ENCODE measurements at places on chromosomes 6 and 20.

DNA sequence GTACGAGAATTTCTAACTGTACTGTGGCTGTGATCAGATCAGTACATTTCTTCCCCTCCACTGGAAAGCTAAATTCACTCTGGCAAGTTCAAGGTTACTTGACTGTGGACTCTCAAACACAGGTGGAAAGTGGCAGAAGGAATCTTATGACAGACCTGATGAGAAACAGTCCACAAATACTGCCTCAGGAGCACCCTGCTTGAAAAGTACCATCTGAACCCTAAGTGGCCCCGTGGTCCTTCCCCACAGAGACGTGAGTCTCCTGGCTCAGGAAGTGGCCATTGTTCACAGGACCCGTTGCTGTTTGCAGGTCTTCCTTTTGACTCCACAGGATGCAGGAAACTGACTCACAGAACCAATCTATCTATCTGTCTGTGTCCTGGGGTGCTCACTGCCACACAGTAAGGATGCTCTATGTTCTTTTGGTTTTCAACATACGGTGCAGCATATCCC is 47.5 kb upstream of the NHSL1 start:
- no peak for DNase-seq

- no peak for DNase-seq
Measured at GRCh38 chr6:149031859-149032598, 285.2 kb downstream of the UST start.

GRCh38 chr6:119174085-119174445 is 95.6 kb upstream of the FAM184A start:
- no peak for DNase-seq

DNA sequence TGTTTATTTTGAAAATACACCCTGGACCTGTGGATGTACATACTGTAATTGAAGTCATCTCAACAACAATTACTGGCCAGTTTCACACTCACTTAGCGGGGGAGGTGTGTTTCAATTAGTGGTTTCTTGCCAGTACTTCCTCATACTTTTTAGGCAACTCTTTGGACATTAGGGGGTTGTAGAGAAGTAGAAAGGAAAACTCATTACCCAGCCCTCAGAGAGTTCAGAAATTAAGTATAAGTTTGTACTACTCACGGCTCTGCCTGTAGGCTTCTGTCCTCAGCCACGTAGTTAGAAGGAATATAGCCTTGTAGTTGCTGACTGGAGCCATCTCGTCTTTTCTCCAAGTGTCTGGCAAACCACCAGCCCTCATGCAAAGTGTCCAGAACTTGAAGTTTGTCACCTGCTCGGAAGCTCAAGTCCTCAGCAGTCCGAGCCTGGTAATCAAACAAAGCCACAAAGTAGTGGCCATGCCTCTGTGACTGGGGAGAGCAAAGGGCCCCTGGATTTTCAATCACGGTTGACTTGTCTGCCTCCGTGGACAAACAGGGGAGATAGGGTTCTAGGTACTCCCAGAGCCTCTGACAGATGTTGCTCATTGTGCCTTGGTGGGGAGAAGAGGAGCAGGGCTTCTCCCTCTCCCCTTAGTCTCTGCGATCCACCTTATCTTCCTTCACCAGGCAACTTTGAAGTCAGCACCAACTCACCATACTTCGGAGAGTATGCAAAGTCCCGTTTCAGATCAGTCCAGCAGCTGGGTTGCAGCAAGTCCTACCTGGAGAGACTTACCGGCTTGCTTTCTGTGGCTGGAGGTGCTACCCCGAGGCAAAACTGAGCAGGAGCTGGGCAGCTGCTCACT is 749 bp downstream of the FRK start:
- no peak for DNase-seq

DNA sequence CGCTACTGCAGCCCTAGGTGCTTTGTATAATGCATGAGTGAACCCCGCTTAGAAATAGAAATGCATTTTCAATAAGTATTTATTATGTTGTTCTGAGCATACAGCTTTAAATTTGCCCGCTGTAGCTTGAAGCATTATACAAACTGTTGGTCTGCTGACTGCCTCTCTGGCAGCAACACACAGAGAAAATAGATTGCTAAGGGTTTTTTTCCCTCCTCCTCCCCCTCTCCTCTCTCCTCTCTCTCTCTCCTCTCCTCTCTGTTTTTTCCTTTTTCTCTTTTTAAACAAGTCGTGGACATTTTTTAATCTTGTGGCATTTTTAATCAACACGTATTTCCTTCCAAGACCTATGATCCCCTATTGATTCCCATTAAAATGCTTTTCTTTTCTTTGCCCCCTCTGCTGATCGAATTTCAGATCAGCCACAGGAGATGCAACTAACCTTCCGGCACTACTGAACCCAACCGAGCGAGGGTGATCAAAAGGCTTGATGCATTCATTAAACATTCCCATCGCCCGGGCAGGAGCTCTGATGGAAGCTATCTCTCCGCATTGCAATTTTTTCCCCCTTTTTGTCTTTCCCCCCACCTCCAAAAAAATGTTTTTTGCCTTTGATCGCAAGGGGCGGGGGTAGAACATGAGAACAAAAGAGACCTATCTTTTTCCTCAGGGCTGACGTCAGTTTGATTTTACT is 90.7 kb upstream of the ARID1B start:
- peak; percentile 43 for DNase-seq

GRCh38 chr6:136471372-136471771 is 78.8 kb downstream of the MAP7 start:
- DNase-seq = no peak

DNA sequence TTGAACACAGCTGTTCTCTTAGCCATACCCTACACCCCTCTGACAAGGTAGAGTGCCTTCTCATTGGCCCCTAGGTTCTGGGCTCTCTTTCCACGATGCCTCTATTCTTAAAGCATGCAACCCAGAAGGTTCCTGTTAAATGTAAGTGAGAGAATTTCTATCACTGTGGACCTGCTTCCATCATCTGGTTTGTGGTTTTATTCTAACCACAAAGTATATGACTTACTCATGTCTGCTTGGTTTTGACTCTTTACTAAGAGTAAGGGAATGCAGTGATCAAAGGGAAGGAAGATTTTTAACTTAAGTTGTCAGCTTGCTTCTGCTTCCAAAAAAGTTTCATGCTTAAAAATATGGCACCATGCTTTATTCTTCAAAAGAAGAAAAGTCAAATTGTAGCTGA is 80.2 kb downstream of the ANKEF1 start:
- DNase-seq = no peak

- DNase-seq = no peak
Measured at GRCh38 chr20:9514072-9514460, 324 bp upstream of the LAMP5 start.

DNA sequence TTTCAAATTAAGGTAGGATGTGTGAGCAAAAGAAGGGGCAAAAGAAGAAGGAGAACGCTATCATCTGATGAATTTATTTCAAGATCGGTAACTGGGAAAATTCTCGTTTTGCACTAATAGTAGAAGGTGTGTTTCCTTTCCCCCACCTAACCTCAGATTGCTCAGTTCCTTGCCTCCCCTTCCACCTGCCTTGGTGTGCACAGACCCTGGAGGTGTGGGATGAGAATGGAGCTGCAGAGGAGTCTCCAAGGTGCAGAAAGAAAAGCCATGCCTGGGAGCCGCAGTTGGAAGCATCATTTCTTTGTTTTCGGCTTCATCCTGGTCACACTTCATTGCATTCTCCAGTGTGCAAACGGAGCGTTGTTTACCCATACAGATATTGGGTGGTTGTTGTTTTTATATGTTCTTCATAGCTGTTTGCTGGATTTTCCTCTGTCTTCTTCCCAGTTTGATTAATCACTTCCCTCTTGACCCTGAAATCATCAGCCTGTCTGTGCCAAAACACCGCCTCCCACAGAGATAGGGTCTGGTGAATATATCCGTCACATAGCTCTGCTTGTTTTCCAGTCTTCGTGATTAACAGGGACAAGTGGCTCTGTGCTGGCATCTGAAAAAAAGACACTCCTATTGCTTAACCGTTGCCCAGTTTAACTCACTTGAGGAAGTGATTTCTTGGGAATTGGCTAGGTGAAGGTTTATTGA is 40.2 kb upstream of the NEDD9 start:
- no peak for DNase-seq

- DNase-seq = no peak
Measured at GRCh38 chr6:33050014-33050810, 23.2 kb downstream of the HLA-DPA1 start.

DNA sequence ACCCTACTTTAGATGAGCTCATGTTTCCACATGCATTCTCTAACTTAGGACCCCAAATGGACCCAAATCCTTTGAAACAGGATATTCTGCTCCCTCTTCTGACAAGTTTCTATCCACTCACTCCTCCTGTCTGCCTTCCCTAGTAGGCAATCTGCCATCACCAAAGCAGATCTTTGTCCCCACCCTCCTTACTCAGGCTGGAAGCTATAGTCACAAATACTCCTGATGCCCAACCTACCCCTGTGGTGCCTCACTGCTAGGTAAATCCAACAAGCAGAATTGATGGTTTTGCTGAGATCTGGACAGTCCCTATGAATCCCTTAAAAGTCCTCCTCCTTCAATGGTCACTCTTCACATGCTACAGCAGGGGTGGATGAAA is 21.7 kb downstream of the ELOVL5 start:
- DNase-seq = no peak

DNA sequence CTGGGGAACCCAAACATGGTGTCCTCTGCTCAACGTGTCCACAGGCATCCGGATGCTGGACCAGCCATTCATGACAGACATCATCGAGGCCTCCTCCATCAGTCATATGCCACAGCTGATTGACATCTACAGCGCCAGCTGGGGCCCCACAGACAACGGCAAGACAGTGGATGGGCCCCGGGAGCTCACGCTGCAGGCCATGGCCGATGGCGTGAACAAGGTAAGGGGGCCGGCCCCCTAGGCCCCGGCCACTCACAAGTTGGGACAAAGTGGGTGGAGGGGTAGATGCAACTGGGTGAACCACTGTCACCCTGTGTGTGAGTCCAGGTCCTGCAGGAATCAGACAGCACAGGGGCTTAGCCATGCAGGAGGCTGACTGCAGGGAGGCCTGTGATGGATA is 94.5 kb downstream of the BFSP1 start:
- DNase-seq = no peak

GRCh38 chr6:50936277-50936681 is 117.6 kb downstream of the TFAP2B start:
- no peak for DNase-seq

- no peak for DNase-seq
Measured at GRCh38 chr6:80330961-80331360, 224.5 kb downstream of the BCKDHB start.

- no peak for DNase-seq
Measured at GRCh38 chr6:168397012-168397411, 44.0 kb upstream of the SMOC2 start.

DNA sequence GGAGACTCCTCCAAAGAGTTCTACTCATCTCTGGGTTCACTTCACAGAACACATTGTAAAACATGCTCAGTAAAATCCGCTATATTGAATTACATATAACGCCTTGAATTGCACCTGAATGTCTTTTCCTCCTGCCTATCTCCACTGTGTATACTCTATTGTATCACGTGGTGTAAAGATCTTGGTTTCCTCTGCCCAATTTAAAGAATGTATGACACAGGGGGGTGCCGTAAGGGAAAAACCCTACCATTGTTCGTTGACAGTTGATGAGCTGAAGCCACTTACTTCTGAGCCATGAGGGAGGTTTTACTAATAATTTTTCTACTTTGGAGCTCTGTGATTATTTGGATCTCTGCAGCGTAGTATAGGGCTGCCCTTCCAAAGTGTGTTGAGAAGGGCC is 6.0 kb downstream of the ASF1A start:
- no peak for DNase-seq

GRCh38 chr6:132476688-132477087 is 36.2 kb downstream of the STX7 start:
- no peak for DNase-seq

GRCh38 chr6:152166497-152166896 is 359.0 kb downstream of the ESR1 start:
- DNase-seq = no peak

DNA sequence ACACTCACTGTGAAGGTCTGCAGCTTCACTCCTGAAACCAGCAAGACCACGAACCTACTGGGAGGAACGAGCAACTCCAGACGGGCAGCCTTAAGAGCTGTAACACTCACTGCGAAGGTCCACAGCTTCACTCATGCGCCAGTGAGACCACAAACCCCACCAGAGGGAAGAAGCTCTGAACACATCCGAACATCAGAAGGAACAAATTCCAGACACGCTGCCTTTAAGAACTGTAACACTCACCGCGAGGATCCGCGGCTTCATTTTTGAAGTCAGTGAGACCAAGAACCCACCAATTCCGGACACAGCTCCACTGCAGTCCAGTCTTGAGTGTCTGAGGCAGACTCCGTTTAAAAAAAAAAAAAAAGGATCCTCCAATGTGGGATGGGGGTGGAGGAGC is 60.4 kb upstream of the ERVFRD-1 start:
- no peak for DNase-seq

- DNase-seq = no peak
Measured at GRCh38 chr6:121260651-121261102, 73.6 kb downstream of the TBC1D32 start.

DNA sequence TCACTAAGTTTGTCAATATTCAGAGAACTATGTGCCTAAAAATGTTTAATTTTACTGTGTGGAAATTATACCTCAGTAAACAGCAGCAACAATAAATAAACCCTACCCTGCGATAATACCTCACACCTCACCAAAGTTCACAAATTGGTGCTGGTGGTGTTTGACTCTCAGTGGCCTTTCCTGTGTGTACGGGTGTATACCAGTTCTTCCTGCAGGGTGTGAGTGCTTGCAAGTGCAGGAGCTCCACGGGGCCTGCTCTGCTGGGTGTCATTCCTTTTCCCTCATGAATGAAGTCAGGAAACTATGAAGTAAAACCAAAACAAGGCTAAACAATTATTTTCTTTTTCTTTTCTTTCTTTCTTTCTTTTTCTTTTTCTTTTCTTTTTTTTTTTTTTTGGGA is 4.1 kb upstream of the ENPP5 start:
- no peak for DNase-seq

DNA sequence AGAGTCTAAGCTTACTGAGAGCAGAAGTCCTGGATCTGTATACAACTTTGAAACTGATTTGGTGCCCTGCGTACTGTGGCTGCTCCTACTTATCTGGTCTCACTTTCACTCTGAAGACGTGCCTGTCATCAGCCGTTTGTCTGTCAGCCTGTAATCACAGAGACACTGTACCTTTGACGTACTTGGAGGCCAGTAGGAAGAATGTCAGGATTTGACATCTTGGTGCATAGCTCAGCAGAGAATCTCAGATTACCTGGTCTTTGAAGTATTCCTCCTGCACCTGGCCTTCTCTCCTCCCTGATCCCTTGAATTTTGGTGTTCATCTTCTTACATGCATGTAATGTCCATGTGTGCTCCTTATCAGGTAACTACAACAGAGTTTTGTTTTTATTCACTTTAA is 37.7 kb downstream of the DSE start:
- no peak for DNase-seq
